ENCODE measurements at places on chromosomes 5 and 9.

- DNase-seq = no peak
Measured at GRCh38 chr5:135238622-135239452, 160.2 kb downstream of the MACROH2A1 start.

DNA sequence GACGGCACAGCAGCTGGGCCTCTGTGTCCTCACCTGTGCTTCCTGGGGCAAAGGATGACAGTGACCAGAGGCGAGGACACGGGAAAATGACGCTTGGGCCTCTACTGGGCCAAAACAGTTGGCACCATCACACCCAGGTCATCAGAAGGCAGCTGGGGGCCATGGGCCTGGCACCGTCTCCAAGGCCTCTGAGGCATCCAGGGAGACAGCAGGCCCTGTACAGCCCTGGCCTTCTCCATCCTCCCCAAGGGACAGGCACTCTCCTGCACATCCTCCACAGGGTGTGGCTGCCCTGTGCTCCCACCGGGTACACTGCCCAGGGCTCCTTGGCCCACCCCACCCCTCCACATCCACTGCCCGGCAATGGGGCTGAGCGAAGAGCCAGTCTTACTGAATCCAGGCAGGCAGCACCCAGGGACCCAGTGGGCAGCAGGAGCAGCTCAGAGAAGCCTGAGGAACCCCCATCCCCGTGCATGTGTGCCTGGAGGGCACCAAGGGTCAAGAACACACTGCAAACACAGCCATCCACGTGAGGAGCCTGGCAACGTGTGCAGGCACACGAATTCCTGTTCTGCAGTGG, 4.0 kb downstream of the LPCAT1 start:
- DNase-seq = no peak

DNA sequence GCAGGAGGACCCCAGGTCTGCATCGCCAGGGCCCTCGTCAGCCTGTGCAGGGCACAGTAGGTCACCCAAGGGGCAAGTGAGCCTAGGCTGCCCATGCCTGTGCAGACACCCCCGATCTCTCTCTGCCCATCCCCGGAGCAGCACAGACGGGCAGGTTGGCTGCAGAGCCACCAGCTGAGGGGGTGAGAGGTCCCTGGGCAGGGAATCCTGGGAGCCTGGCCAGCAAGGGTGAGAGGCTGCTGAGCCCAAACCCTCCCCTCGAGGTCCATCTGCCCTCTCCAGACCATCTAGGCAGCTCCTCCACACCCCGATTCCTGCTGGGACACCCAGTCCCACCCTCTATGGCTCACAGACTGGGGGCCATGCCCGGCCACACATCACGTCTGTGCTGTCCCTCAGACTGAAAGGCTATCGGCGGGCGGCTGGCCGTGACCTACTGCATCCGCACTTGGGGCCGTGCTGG, 2.8 kb upstream of the DPP7 start:
- no peak for DNase-seq

GRCh38 chr5:59716029-59716428, 177.5 kb downstream of the PDE4D start:
- DNase-seq = no peak

- DNase-seq = no peak
Measured at GRCh38 chr5:139131465-139131864, 66.7 kb downstream of the SIL1 start.

GRCh38 chr9:108671794-108672193, 184.0 kb downstream of the ACTL7B start:
- no peak for DNase-seq

- DNase-seq = no peak
Measured at GRCh38 chr9:116654059-116654355, 33.1 kb upstream of the TRIM32 start.

DNA sequence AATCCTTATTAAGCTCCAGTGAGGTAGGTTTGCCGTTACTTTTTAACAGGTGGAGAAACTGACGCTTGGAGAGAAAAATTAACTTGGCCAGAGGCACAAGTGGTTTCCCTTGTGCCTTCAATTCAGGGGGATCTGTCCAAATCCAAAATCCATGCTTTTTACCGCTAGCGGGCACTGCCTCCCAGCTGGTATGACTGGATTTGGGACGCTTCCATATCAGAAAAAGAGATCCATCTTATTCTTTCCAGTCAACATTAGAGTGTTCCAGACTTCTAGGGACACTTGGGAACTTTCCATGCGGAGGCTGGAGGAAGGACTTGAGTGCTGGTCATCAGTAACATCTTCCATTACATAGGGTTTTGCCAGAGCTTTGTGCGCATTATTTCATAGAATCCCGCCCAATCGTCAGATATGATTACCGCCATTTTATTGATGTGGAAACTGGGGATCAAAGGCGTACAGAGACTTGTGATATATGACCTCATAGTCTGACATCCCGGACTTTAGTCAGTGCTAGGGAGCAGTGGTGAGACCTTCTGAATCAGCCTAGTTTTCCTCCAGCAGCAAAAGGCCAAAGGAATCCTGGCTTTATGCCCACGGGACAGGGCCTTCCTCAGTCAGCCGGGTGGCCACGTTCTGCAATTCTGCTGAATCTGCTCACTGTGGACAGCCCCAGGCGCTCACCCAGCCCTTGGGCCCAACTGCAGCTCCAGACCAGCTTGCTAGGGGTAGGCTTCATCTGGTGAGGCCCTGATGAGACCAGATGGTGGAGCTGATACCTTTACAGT, 1.1 kb upstream of the GNPDA1 start:
- no peak for DNase-seq

- no peak for DNase-seq
Measured at GRCh38 chr9:19461135-19461534, 52.3 kb downstream of the ACER2 start.

DNA sequence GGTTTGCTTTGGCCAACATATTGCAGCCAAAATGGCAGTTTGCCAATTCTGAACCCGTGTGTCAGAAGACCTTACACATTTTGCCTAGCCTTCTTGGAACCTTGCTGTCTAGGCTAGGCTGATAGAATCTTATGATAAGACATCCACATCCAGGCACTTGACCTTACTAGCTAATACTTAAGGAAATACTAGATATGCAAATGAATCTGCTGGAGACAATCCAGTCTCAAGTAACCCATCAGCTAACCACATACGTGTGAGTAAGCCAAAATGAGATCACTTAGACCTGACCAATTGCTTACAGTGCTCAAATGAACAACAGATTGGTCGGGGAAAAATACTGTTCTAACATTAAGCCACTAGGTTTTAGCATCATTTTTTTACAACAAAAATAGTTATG, 1504.6 kb upstream of the CDH9 start:
- DNase-seq = no peak

DNA sequence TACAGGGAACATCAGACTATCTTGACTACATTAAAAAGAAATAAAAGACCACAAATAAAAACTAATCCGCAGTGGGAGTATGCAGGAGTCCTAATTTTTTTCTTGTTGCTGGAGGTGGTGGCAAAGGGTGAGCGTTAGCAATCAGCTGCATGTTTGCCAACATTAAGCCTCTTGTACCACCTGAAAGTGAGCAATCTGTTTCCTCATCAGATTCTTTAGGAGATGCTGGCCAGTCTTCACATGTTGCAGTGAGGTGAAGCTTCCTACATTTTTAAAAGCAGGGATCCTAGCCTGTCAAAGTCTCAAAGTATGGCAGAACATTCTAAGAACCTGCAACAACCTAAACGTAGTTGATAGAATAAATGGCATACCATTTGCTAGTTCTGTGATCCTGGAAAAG, 162.2 kb upstream of the MEF2C start:
- no peak for DNase-seq

DNA sequence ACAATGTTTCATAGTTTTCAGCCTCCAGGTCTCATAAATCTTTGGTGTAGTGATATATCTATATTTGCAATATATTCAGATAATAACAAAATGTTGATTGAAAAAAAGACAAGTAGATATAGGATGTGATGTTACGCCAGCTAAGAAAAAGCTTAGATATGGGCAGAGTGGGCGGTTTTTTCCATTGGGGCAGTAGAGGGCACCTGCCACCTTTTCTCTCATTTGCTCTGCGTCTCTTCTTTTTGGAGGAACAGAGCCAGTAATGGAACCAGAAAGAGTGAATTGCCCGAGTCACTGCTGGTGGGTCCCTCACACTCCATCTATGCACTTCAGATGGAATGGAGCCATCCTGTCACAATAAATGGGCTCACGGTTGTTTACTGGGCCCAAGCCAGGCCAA, 62.1 kb upstream of the FANCC start:
- DNase-seq = no peak

DNA sequence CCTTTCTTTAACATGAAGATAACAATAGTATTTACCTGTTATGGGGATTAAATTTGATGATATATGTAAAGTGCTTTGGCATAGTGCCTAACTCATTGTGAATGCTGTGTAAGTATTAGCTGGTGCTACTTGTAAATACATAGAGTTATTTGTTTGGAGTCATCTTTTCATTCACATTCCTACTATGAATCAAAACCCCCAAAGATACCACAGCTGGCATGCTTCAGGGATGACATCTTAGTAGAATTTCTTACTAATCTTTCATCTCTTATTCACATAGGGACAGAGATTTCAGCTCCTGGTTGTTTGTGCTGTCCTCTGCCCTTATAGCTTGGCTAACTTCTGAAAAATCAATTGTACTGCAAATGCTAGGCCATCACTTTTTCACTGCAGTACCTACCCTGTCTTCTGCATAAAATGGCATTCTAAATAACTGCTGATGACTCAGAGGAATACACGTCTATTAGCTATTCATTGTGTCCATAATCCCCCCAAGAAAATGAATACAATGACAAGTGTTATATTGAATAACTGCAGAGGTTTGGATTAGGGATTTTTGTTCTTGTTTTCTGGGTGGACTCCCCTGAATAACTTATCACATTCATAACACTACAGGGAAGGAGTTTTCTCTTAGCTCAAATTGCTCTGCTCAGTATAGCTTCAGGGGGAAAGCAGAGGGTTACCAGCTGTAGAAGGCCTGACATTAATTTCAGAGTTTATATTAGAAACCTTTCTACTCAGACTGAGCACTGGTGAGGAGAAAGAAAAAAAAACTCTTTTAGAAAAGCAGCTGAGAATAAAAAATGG, 192.2 kb upstream of the C9orf72 start:
- no peak for DNase-seq

DNA sequence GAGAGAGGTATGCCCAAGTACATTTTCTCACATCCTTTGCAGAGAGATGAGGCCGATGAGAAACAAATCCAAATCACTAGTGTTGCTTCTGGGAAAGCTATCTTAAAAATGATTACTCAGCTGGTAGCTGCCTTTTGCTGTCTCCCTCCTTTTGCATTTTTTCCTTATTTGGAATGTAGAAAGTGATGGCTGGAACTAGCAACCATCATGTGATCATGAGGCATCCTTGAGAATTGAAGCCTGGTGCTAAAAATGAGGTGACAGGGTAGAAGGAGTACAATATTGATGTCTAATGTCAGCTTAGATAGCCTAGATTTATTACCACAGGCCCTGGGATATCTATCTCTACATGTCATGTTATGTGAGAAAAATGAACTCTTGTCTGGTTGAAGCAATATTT, 109.3 kb upstream of the TAF11L2 start:
- no peak for DNase-seq

- DNase-seq = no peak
Measured at GRCh38 chr9:29006628-29007027, 1433.3 kb upstream of the C9orf72 start.

DNA sequence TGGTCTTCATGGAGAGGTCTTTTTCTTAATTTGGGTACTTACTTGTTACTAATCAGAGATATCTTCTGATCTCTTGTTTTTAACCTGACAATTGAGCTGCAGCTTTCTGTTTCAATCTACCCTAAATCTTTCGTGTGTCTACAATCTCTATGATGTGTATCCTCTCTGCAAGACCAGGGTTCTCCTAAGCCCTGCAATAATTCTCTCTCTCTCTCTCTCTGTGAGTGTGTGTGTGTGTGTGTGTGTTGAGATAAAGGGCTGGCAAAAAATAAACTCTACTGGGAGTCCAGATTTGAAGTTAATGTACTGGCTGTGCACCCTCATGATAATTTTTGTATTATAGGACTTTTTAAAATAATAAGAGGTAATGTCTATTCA, 57.8 kb upstream of the FBXL7 start:
- DNase-seq = no peak

GRCh38 chr9:34426347-34427074, 31.9 kb downstream of the FAM219A start:
- no peak for DNase-seq

DNA sequence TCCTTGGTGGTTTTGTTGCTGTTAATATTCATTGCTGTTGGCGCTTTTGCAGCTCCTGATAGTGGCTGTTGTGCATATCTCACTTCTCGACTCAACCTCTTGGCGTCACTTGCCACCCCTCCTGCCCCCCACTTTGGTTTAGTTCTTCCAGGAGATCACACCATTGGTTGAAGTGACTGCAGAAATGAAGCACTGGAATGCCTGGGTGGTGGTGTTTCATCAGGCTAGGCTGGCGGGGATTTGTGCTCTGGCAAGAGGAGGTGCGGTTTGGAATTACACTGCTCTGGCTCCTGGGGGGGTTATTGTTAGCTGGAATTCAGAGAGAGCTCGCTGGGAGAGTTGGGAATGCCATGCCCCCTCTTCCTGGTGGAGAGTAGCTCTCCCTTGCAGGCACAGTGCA, 11.5 kb downstream of the PRRC2B start:
- DNase-seq = no peak

DNA sequence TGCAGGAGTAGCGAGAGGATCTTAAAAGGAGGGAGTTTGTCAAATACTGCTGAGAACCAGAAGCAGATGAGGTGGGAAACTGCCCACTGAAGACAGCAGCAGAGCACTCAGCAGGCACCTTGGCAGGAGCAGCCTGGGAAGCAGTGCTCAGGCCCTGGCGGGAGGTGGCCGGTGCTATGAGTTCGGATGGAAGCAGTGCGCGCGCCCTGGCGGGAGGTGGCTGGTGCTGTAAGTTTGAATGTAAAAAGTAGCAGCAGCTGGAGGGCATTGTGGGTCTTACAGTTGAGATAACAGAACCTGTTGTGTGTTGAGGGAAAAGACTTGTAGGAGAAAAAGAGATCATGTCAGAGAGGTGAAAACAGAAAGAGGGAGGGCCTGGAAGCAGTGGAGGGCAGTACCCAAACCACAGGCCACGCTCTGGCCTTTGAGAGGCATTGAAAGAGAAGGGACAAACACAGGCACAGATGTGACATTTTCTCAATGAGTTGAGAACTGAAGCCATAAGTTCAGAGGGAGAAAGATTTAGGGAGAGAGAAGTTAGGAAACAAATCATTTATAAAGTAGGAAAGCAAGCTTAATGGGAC, 130.9 kb downstream of the ERCC6L2 start:
- no peak for DNase-seq

DNA sequence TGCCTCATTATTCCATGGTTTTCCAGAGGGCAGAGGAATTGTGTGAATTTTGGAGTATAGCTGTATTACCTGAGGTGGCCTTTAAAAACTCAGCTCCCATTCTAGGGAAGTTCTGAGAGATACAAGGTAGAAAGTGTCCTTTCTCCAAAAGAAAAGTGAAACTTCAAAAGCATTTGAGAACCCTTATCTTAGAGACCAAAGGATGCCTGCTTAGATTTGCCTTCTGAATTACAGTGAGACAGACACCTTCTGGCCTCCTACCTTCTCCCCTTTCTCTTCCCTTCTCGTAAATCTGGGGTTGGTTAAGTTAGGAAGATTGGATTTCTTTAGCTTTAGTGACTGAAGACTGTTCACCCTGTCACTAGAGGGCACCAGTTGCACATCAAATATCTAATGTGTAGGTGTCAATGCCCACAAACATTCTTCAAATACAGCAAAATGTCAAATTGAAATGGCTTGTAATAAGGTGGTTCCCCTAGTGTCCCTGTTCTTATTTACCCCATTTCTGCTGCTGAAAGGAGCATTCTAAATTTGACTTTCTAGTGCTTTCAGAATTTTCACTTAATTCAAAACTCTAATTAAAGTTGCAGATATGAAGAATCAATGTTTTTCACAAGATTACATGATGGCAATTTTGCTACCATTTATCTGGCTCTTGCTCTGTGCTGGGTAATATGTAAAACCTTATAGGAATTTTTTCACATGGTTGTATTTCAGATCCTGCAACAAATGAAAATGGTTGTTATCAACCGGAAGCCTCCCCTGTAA, 46.7 kb downstream of the PRRC1 start:
- peak; percentile 21 for DNase-seq

Measured in progenitor cell of endocrine pancreas (in vitro differentiated cells).